AML-193 (cell line): ENCODE measurements at places on chromosomes 2 and 18.

- DNase-seq: no peak
Observed at GRCh38 chr2:32452338-32453064, 95.7 kb downstream of the BIRC6 start.

DNA sequence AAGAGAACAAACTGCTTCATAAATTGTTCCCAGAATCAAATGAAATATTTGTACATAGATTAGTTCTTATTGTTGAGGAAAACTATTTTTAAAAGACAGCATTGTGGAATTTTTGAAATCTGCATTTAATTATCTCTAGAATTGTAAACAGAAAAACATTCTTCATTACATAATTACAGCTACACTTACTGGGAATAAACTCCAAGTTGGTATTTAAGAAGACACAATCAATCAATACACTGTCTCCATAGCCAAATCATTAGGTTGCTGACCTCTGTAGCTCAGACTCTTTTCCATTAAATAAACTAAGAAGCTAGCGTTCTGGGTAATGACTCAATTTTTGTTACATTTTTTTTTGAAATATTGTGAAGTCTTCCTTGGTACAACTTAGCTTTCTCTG, 70.2 kb upstream of the PIEZO2 start:
- DNase-seq: no peak

GRCh38 chr2:10863837-10864236, 47.9 kb upstream of the KCNF1 start:
- peak; percentile 34 for DNase-seq

DNA sequence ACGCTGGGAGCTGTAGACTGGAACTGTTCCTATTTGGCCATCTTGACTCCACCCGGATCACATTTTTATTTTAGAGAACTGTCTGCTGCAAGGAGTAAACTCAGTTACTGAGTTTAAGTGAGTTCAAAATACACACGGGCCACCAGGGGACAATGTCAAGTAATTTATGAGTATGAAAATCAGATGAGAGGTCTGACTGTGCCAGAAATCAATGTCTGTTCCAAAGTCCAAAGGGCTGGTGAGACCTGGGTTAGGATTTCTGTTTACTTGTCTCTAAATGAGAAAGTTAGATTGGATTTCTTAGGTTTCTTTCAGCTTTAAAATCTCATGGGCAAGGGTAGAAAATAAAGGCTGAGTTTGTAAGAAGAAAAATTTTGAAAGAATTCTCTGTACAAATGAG, 465.8 kb upstream of the MEIS1 start:
- DNase-seq: no peak

GRCh38 chr2:74242354-74243071, 44.1 kb downstream of the MTHFD2 start:
- no peak for DNase-seq

- DNase-seq: no peak
Observed at GRCh38 chr18:23154823-23155500, 19.7 kb downstream of the CABLES1 start.

DNA sequence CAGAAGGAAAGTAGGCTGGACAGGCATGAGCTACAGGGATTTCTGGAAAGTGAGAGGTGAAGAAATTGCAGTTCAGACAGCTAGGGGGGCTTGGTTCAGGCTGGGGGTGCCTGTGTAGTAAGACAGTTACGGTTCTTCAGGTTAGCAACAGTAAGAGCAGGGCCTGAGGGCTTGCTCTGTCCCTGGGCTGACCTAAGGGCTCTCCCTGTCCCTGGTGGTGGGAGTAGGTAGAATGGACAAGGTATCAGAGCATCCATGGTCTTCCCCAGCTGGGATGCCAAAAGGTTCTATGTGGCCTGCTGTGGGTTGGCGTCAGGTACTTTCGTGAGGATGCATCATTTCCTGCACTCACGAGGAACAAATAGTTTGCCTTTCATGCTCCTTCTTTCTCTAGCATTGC, 34.6 kb upstream of the TACR1 start:
- no peak for DNase-seq

- peak; percentile 75 for DNase-seq
Observed at GRCh38 chr18:13464432-13465123, 246.0 kb downstream of the LDLRAD4 start.

- DNase-seq: no peak
Observed at GRCh38 chr2:109530712-109531111, 83.1 kb downstream of the SEPTIN10 start.

DNA sequence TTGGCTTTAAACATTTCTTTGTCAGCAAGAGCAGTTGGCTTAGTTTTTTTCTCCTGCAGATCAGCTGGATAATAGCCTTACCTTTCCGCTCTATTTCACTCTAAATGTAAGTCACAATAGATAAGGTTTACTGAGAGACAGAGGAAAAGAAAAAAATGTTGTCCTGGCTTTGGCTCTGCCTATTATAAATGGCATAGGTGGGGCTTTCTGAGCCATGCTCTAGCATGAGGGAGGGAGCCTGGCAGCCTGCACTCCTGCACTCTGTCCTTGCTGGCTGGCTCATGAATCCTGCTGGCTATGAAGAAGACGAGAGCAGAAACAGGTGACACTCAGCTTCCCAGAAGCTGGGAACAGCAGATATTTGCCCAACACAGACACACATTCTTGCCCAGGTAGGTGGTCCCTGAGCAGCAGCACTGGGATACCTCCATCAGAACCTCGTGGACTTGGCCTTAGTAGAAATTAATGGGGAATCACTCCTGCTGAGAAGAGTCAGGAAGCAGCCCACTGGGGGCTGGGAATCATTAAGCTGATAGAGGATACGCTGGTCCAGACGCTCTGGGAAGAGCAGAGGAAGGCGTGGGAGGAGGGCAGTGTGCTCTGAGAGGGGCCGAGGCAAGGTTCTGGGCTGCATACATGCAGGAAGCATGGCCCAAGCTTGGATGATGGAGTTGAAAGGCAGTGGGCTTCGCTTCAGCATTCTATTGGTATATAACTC, 514.4 kb upstream of the HS6ST1 start:
- DNase-seq: no peak

- no peak for DNase-seq
Observed at GRCh38 chr2:1742301-1742680, 2.0 kb downstream of the PXDN start.

GRCh38 chr2:170323743-170324142, 145.8 kb downstream of the MYO3B start:
- no peak for DNase-seq

GRCh38 chr18:39487932-39488331, 1922.3 kb upstream of the CELF4 start:
- no peak for DNase-seq

- peak; percentile 92 for DNase-seq
Observed at GRCh38 chr2:108594132-108594981, 60.1 kb downstream of the LIMS1 start.

GRCh38 chr2:232688201-232688600, 8.9 kb upstream of the GIGYF2 start:
- no peak for DNase-seq

- DNase-seq: no peak
Observed at GRCh38 chr2:9308186-9308955, 101.8 kb downstream of the ASAP2 start.

- DNase-seq: no peak
Observed at GRCh38 chr2:221434142-221434541, 138.0 kb downstream of the EPHA4 start.

DNA sequence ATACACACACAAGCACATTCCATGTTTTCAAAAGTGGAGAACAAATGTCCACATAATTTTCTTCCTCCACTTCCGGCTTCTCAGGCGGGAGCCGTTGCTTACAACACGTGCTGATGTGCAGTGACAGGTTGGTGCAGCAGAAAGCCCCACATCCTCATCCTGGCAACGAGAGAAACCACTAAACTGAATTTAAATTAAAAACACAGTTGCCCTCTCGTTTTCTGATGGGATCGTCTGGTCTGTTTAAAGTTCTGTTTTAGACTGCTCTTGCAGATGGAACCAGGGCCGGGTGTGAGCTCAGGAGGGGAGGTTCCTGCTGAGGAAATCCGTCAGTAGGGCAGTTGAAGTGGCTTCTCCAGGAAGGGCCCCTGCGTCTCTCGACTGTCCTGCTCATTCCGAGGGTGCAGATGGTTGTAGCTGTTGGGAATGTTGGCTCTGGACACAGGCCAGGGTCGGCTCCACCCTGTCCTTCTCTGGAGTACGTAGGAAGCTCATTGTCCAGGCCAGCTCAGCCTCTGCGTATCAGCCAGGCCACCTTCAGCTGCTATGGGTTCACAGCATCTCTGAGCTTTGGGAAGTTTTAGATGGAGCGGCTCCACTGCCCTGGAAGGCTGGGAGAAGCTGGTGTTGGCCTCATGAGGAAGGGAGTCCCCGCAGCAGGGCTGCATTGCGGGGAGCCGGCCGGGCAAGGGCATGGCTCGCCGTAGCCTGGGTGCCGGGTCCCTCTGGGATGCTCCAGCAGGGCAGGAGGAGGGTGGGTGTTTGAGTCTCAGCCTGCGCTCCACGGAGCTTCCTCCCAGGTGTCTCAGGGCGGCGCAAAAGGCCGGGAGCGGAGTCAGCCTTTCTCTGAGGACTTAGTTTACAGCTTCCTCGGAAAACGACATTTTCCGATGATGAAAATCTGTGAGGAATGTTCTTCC, 58.3 kb downstream of the NFATC1 start:
- no peak for DNase-seq

GRCh38 chr18:6207116-6207515, 207.6 kb downstream of the L3MBTL4 start:
- no peak for DNase-seq

- DNase-seq: no peak
Observed at GRCh38 chr18:44654573-44654972, 26.1 kb upstream of the SETBP1 start.

DNA sequence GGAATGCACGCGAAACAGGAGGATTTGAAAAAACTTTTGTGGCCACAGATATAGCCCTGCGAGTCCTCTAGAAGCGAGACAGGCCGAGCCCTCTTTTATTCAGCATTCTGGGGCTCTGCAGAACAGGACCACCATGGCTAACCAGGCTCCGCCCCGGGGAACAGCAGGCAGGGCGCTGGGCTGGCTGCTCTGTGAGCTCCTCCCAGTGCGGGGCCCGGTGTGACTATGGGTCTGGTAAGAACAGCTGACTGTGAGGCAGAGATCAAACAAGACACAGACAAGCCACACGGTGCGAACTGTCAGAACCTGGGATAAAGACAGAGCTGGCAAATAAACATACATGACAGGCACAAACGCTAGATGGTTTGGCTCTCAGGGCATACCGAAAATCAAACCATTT, 15.5 kb downstream of the PXDN start:
- DNase-seq: no peak

DNA sequence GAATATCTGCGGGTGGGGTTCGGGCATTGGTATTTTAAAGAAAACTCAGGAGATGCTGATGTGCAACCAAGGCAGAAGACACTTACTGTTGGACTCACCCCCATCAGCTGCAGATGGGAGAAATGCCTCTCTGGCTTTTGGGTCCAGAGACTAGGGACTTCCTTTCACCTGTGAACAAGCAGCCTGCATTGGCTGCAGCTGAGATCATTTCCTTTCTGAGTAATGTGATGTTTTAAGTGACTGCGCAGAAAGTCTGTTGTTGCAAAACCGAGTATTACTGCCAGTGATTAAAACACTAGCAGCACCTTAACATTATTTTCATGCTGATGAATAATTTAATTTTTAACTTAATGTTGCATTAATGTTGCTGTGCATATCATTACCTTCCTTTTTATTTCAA, 143.0 kb downstream of the TSN start:
- no peak for DNase-seq

DNA sequence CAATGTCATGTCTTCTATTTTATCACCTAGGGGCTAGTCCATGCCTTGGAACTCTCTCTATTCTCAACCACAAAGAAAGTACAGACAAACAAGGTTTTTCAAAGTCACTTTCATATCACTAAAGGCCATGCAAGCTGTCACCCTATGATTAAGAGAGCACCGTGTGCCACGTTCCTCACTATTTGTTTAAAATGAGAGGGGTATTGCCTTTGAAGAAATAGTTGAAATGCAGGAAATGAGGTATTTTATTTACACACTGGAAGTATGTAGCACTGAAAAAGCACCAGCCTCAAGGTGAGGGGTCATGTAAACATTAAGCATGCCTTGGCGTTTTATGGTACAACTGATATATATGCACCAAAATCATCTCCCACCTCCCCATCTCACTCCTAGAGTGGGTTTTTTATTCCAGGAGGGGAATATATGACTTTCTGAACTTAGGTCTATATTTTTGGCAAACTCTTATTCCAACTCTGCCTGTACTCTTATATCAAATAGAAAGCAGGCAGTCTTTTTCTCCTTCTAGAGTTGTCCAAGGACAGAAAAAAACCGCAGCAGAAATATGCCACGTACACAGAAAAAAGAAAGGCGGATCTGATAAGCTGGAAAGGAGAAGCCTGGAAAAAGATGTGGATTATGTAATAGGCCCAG, 53.5 kb downstream of the VSNL1 start:
- DNase-seq: no peak

- no peak for DNase-seq
Observed at GRCh38 chr2:165245081-165245793, 6.0 kb downstream of the SCN2A start.

DNA sequence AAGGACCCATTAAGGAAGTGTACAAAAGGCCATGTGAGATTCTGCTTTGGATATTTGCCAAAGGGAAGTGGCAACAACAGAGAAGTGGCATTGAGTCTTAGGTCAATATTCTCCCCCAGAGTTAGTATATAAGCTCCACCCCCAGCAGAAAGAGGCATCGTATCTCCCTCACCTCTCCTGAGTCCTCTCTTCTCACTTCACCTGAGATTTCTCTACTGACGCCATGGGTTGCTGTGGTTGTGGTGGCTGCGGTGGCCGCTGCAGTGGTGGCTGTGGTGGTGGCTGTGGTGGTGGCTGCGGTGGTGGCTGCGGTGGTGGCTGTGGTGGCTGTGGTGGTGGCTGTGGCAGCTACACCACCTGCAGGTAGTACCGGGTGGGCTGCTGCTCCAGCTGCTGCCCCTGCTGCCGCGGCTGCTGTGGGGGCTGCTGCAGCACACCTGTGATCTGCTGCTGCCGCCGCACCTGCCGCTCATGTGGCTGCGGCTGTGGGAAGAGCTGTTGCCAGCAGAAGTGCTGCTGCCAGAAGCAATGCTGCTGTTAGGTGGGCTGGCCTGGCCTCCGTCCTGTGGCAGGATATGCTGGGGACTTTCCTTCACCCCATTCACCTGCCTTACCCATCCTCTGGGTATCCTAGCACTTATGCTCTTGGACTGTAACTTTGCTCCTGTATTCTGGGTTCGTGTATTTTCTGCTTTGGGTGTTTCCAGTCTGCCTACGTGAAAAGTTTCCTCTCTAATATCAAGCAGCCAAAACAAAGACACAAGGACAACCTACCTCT, 5.9 kb downstream of the SCYGR3 start:
- DNase-seq: peak; percentile 72

GRCh38 chr2:149363958-149364357, 33.6 kb downstream of the LYPD6 start:
- no peak for DNase-seq

- DNase-seq: no peak
Observed at GRCh38 chr18:48192542-48192941, 216.6 kb downstream of the ZBTB7C start.

DNA sequence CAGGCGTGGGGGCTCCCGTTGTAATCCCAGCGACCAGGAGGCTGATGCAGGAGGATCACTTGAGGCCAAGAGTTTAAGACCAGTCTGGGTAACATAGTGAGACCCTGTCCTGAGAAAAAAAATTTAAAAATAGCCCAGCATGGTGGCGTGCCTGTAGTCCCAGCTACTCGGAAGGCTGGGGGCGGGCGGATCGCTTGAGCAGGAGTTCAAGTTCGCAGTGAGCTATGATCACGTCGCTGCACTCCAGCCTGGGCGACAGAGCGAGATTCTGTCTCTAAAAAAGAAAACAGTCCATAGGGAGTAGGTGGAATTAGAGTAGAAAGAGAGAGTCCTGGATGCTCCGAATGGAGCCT, 325 bp upstream of the TTLL4 start:
- DNase-seq: no peak
